ENCODE measurements at places on chromosomes 3 and 15.

DNA sequence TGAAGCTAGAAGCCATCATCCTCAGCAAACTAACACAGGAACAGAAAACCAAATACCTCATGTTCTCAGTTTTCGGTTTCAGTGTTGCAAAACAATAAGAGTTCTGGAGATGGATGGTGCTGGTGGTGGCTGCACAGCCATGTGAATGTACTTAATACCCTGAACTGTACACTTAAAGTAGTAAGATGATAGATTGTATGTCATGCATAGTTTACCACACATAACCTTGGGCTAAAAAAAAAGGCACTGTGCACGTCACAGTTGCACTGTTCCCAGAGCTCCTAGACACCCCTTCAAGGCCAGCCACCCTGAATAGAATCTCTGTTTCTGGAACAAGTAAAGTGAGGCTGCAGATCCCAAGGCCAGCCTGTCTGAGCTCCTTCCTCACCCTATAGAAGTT is 243.3 kb upstream of the IGF1R start:
- DNase-seq, result no peak

GRCh38 chr3:117145677-117146076 is 436.1 kb downstream of the TUSC7 start:
- DNase-seq, result no peak

GRCh38 chr3:37816271-37816670 is 45.4 kb upstream of the CTDSPL start:
- no peak for DNase-seq

GRCh38 chr3:147089286-147089685 is 317.1 kb downstream of the ZIC4 start:
- DNase-seq, result no peak

DNA sequence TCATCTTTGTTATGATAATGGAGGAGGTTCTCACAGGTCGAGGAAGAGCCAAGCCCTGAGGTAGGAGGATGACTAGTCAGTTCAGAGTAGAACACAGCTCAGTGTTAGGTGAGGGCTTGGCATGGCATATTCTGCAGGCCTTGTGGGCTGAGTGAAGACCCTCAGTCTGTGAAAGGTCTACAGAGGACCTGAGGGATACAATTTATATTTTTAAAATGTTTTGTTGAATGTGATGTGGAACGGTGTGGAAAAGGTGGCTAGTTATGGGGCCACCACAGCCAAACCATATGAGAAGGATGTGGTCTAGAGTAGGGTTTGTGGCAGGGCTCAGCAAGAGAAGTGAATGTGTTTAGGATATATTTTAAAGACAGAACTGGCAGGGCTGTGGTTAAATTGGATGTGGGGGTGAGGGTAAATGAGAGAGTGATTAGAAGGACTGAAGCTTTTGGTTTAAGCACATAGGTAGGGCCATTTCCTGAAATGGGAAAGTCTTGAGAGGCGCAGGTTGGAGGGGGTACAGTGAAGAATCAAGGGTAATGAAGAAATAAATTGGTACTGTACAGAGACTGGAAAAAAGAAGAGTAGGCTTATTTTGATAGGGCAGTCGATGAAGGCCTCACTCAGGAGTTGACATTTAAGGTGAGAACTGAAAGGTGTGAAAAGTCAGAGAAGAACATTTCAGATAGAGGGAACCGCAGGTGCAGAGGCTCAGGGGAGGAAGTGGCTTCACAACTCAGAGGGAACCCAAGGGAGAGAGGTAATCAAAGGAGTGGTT is 60.5 kb downstream of the SPTSSB start:
- no peak for DNase-seq

GRCh38 chr15:64560998-64561397 is 100.6 kb downstream of the ZNF609 start:
- DNase-seq, result no peak

GRCh38 chr15:78035321-78035751 is 42.2 kb downstream of the TBC1D2B start:
- no peak for DNase-seq

- DNase-seq, result no peak
Measured at GRCh38 chr3:97885931-97886824, 64.4 kb downstream of the CRYBG3 start.
